ENCODE measurements at places on chromosomes 5 and 9. TPM values are rescaled to one million over a fixed set of nuclear protein-coding genes. Genes with fewer than 3 reads are reported as not detected.

- no peak for DNase-seq
Observed at GRCh38 chr5:29414681-29415080, 1778.8 kb upstream of the CDH6 start.

- no peak for DNase-seq
Observed at GRCh38 chr5:76942581-76942980, 10.3 kb upstream of the CRHBP start.

DNA sequence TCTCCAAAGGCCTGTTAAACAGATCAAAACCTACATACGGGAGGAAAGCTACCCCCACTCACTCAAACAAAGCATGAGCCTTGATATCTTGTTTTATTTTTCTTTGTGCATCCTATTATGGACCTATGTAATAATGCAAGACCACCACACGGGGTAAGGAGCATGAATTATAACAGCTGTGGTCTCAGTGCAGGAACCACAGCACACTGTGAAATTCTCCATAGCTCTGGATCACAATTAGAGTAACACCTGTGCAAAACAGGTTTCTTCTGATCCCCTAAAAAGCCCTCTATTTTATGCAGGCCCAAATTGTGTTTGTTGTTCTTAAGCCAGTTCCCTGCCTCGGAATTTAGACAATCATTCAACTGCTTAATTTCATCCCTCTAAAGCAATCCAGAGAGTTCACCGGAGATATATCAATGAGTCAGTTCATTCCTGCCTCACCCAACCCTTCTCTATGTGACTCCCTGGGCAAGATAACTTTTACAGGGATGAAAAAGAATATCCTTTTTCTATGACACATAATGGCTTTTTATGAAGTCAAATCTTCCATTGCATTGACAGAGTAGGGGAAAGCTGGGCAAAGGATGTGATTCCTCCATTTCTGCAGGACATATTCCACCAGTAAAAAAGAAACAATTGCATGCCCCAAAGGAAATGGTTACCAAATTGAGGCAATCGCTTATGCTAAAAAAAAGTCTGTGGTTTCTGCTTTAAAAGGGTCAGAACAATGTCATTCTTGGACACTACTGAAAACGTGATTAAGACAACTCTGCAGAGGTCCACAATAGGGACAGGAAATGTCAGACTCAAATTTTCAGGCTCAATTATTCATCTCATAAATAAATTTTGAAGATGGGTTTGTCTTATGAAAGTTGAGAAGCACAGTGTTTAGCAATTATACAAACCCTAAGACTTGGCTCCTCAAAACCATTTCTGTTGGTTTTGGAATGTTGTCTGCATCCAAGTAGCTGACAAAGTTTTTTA is 41.6 kb upstream of the FST start:
- no peak for DNase-seq

GRCh38 chr5:104223885-104224773 is 661.5 kb upstream of the NUDT12 start:
- no peak for DNase-seq

The TTC23L gene
- 0.24 TPM for total RNA-seq

The CYLC2 gene
- not detected for total RNA-seq

The SIL1 gene
- total RNA-seq: 27.5 TPM
